8988T (cell line): ENCODE measurements at places on chromosomes 13 and 19.
A peak's percentile ranks its signal among the peaks of the same experiment; 100 is the strongest.

DNA sequence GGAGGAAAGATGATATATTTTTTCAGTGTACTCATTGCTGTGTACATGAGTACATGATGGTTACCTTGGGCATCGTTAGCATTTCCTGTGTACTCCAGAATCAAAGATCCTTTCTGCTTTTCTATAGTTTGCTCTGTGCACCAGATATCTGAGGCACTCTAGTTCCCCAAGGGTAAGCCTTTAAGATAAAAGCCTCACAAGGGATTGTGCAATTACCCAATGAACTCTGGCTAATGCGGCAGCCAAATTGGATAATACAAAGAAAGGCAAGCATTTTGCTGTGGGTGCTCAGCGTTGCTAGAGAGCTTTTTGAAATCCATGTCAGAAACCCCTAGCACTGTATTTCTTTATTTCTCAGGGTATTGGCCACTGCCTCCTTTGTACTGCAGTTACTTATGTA lies 2.9 kb downstream of the CYSLTR2 start:
- no peak for DNase-seq

GRCh38 chr19:5666921-5667610 lies 13.2 kb downstream of the MICOS13 start:
- no peak for DNase-seq

DNA sequence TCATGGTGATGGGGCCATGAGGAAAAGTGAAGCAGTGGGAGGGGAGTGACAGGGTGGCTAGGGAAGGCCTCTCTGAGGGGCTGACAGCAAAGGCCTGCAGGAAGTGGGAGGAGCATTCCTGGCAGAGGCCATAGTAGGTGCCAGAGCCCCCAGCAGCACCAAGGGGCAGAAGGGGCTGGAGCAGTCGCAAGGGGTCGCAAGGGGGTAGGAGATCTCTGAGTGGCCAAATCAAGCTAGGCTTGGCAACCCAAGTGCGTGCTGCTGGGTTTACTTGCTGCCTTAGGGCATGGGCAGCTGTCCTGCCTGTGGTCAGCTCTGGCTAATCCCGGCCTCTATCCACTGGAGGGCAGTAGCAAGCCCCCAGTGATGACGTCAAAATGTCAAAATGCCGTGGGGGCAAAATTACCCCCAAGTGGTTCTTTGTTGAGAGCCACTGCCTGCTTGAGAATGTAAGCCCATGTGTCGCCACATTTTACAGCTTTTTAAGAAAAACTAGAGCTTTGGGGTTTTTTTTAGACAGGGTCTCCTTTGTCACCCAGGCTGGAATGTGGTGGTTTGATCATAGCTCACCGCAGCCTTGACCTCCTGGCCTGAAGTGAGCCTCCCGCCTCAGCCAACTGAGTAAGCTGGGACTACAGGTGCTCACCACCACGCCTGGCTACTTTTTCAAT lies 11.8 kb downstream of the CCDC97 start:
- peak; percentile 73 for DNase-seq

DNA sequence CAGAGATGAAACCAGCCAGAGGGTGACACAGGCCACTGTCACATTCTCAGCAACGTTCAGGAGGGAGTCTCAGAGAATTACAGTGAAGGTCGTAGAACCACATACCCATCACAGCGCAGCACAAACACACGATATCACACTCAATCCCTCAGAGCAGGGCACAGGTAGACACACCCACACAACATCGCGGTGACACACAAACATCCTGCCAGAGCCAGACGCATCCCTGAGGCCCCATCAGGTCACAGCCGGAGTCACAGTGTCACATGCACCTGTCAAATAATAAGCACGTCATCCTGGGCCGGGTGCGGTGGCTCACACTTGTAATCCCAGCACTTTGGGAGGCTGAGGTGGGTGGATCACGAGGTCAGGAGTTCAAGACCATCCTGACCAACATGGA lies 17.5 kb downstream of the ELAVL3 start:
- DNase-seq, result no peak

GRCh38 chr19:46076951-46077814 lies 36.4 kb upstream of the IGFL4 start:
- DNase-seq, result peak; percentile 53

GRCh38 chr19:16605553-16605994 lies 22.4 kb downstream of the MED26 start:
- no peak for DNase-seq

DNA sequence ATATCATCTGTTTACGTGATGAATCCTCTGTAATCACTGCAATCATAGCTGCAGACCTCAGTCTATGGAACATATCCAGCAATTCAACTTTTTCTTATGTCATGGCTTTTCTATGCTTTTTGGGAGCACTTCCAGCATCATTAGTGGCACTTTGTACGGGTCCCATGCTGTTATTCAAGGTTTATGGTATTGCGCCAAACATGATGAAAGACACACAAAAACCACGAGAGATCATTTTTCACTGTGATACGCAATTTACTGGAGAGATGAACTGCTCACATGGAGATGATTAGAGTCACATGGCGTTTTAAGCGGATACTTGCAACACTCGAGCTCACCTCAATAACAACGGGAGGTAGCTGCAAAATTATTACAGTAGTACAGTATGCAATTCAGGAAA lies 2101.7 kb upstream of the PCDH20 start:
- DNase-seq, result no peak

DNA sequence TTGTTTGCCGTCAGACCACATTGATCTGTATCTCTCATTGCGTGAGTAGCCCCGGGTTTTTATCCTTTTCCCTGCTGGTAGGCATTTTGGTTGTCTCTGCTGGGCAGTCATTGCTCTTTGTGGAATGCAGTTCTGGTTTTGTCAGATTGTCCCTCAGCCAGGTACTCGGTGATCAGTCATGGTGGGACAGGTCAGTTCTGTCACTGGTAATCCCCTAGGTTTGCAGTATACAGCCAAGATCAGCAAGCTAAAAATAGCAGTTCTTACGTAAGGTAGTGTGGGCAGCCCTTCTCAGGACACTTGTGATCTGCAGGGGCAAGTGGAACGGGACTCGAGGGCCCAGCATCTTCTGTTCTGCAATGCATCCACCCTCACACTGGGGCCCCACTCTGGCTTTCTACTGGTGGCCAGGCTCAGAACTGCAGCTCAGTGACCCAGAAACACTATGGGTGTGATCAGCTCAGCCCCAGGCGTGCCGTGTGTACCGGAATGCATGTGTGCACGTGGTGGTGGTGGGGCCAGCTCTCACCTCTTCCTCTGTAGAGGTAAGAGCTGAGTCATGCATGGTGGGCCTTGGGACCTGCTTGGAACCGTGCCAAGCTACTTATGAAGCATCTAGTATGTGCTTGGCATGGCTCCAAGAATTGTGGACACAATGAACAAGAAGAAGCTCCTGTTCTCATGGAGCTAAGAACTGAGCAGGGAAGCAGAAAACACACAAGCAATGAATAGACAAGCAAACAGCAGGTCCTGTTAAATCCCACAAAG lies 6.3 kb downstream of the PLEKHF1 start:
- DNase-seq, result no peak

GRCh38 chr19:38475176-38475575 lies 41.7 kb downstream of the RYR1 start:
- DNase-seq, result no peak

DNA sequence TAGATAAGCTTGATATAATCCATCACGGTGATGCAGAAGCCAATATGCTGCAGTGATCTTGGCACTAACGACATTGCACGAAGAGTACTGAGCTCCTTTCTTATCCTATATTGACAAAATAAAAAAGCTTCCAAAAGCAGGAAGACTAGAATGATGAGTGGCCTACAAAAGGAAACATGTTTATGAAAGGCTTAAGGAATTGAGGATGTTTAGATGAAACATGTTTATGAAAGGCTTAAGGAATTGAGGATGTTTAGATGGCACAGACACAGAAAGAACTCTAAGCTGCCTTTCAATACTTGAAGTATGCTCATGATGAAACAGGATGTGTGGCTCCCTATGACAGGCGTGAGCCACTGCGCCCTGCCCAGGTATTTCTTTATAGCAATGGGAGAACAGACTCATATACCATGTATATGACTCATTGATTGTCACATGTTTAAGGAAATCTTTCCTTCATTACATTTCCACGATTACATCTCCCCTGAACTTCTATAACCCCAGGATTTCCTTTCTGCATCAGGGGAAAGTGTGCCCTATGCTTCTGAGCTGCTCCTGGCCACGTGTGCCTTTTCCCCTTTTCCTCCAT lies 690.8 kb upstream of the ARGLU1 start:
- no peak for DNase-seq

GRCh38 chr13:27371932-27372331 lies 52.5 kb upstream of the GTF3A start:
- DNase-seq, result no peak

- DNase-seq, result no peak
Observed at GRCh38 chr13:21944610-21945009, 273.7 kb downstream of the FGF9 start.

DNA sequence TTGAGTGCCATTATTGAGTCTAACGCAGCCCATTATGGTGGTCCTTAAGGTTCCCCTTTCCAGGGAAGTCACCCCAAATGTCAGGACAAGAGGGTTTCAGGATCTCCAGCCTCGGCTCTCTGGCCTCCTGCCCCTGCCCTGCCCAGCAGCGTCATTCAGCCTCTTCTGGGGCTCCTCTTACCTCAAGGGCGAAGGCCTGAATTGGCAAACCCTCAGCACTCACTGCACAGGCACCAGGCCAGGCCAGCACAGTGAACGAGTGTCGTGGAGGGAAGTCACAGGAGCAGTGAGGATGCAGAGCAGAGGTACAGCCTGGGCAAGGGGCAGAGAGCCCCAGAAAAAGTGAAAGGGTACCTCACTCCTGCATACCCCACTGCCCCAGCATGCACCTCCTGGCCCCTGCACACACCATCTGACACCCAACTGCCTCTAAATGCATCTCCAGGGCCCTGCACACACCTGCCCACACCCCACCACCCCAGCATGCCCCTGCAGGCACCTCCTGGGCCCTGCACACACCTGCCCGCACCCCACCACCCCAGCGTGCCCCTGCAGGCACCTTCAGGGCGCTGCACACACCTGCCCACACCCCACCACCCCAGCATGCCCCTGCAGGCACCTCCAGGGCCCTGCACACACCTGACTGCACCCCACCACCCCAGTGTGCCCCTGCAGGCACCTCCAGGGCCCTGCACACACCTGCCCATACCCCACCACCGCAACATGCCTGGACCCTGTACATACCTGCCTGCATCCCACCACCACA lies 19.8 kb downstream of the SLC25A42 start:
- DNase-seq, result no peak

DNA sequence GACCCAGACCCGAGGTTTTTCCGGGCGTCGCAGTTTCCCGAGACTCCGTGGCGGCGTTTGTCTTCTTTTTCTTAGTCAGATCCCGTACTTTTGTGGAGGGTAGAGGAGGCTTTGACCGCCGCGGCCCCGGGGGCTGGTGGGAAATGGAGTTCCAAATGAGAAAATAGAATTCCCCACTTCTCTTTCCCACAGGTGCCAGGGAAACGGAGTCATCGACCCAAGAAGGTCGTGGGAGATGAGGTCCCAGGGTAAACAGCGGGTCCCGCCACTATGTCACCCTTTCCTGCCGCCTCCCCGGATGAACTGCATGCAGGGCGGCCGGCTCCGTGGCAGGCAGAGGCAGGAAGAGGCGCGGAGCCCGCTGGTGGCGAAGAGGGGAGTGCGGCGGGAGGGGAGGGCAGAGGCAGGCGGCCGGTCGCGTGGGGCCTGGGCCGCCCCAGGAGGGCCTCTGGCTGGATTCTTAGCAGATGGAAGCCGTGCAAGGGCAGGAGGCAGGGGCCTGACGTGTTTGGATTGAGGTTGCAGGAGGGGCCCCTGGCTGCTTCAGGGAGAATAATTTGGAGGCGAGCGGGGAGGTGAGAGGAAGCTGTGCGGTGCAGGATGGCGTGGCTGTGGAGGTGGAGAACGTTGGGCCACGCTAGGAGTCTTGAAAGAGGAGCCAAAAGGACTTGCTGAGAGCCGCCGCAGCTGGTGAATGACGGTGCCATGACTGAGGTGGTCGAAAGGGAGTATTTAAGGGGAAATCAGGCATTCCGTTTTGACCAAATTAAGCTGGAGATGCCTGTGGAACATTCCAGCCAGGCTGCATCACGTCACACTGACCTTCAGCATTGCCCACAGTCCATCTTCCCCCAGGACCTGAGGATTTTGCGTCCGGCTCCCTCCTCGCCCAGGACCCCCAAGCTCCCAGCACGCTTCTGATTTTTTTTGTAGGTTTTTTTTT lies 11.7 kb downstream of the CYTH2 start:
- no peak for DNase-seq

DNA sequence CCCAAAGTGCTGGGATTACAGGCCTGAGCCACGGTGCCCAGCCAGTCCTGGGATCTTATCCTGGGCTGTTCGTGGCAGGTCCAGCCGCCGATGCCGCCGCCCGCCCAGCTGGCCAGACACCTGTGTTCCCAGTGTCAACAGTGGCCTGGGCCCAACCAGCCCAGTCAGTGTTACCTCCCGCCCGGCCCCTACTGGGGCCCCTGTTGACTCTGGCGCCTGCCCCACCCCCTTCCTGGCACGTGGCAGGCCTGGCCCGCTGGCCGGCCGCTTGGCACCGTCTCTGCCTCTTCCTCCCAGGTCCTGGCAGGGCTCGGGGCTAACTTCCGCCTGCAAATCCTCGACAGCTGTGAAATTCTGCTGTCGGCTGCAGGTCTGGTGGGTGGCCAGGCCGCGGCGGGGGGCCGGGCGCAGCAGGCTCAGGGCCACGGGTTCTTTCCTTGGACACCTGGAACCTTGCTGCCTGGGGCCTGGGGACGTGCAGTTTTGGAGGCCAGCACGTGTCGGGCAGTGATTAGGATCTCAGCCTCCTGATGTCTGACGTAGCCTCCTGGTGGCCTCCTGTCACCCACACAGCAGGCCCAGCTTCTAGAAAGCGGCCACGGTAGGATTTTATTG lies 9.1 kb downstream of the ARID3A start:
- no peak for DNase-seq

DNA sequence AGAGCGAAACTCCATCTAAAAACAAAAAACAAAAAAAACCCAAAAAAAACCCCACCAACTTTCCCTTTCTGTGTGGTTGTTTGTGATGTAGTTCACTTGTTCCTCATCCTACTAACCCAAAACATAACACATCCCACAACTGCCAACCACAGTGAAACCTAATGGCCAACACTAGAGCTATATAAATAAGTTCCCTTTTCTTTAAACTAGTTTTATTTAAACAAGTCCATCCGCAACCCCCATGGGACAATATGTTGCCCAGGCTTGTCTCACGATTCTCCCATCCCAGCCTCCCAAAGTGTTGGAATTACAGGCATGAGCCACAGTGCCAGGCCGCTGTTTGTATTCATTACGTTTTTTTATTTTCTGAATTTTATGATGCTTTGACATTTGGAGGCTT lies 71.2 kb upstream of the ADGRE5 start:
- no peak for DNase-seq
